ENCODE measurements at places on chromosomes 2 and 18.

GRCh38 chr2:215851082-215851481 lies 162.3 kb downstream of the MREG start:
- no peak for DNase-seq

GRCh38 chr2:160484859-160485520 lies 8.6 kb downstream of the RBMS1 start:
- DNase-seq, result no peak

- DNase-seq, result no peak
Observed at GRCh38 chr18:79571211-79572092, 108.2 kb upstream of the CTDP1 start.

- no peak for DNase-seq
Observed at GRCh38 chr18:22355598-22355997, 62.1 kb downstream of the CTAGE1 start.

DNA sequence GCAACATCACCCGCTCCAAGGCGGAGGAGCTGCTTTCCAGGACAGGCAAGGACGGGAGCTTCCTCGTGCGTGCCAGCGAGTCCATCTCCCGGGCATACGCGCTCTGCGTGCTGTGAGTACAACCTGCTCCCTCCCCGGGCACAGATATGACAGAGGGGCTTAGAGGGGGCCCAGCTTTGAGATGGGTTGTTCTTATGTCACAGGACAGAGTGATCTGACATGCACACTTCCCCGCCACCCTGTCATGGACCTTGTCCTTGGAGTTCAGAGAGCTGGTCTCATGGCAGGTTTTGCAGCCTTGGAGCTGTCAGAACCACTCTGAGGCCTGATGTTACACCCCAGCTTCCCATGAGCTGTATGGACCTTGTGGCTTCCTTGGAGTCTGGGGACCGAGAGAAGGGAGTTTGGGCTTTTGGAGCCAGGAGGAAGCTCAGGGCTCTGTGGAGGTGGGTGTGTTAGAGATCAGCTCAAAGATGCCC lies 398 bp downstream of the INPP5D start:
- DNase-seq, result no peak

DNA sequence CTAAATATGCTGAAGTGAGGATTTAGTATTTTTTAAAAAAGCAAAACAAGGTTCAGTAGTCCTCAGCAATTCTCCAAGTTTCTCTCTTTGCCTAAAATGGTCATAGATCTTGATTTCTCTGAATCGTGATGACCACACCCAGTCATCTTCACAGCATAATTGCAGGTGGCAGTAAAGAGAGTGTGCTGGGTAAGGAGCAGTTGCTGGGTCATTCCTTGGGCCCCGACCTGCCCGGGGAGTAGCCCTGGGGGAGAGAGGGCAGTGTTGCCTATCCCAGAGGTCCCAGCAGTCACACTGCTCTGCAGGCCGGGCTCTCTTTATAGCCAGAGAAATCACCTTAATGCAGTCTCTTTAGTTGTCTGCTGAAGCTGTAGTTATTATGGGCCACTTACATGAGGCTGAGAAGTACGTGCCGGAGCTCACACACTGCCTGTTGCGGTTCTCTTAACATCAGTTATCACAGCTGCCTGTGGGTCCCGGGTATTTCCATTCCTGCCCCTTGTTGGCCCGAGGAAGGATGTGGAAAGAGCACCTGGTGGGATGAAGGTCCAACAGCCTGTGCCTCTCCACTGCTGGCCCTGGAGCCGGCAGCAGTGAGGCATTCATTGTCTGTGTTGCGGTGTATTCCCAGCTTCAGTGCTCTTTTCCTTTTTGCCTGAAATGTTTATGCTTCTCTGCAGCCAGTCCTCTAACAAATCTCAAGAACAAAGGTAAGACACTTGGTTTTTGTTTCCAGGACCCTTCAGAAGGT lies 230.1 kb downstream of the ALPK2 start:
- DNase-seq, result no peak

GRCh38 chr2:102798181-102798580 lies 36.4 kb downstream of the TMEM182 start:
- no peak for DNase-seq

GRCh38 chr2:108869542-108869941 lies 83.0 kb downstream of the CCDC138 start:
- DNase-seq, result no peak

- no peak for DNase-seq
Observed at GRCh38 chr2:104547221-104547620, 306.7 kb upstream of the POU3F3 start.

DNA sequence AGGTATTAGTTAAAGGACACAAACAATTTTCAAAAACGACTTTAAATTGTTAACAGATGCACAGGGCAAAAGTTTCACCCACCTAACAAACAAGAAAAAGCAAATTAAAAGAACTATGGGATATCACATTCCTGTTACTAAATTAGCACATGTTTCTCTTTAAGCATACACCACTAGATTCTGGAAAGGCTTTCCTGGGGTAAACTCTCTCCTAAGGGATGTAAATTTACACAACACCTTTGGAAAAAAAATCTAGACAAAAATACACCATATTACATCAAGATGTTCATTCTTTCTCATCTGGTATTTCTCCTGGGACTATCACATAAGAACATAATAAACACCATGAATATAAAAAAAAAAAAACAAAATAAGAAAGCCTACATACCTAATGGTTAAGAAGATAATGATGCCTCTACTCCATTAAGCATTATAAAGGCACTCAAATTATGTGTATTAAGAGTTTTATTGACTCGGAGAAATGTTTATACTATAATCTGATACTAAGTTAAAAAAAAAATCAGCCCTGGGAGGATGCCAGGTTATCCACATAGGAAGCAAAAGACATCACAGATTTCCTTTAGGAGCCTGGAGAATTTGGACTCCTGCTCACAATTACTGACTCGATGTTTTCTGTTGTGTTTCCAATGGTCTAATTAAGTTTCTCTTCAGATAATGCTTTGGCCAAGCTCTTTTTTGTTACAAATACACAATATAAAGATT lies 82.8 kb upstream of the AFF3 start:
- DNase-seq, result no peak

- no peak for DNase-seq
Observed at GRCh38 chr2:214934006-214934405, 124.5 kb upstream of the BARD1 start.

- DNase-seq, result no peak
Observed at GRCh38 chr2:128301501-128301966, 17.1 kb downstream of the HS6ST1 start.

GRCh38 chr2:102453501-102453900 lies 19.5 kb upstream of the SLC9A4 start:
- no peak for DNase-seq

- DNase-seq, result no peak
Observed at GRCh38 chr2:158663796-158664195, 131.3 kb upstream of the DAPL1 start.

GRCh38 chr2:99756059-99756458 lies 266.2 kb upstream of the REV1 start:
- DNase-seq, result no peak

- no peak for DNase-seq
Observed at GRCh38 chr2:86017901-86018896, 87.5 kb downstream of the POLR1A start.

GRCh38 chr2:69764286-69765095 lies 22.6 kb downstream of the ANXA4 start:
- no peak for DNase-seq

GRCh38 chr2:3126171-3126910 lies 251.3 kb downstream of the EIPR1 start:
- DNase-seq, result no peak

DNA sequence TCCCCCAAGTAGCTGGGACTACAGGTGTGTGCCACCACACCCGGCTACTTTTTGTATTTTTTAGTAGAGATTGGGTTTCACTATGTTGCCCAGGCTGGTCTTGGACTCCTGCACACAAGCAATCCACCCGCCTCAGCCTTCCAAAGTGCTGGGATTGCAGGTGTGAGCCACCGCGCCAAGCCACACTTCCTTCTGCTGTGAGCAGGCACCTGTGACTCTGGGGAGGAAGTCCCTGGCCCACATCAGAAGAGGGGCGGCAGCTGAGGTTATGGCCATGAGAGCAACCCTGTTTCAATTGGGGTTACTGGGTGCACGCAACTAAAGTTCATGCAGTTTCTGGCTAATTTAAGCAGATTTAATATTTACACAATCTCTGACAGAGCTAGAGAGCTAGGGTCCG lies 91.0 kb downstream of the PLB1 start:
- DNase-seq, result no peak

- DNase-seq, result peak; percentile 43
Observed at GRCh38 chr2:239927424-239927981, 97.6 kb downstream of the NDUFA10 start.

GRCh38 chr18:67519592-67519991 lies 3.1 kb upstream of the DSEL start:
- DNase-seq, result no peak

Data from stimulated activated CD4-positive, alpha-beta T cell treated with anti-CD3 and anti-CD28 coated beads, Interleukin-12 subunit alpha, Interleukin-12 subunit beta, amount 100 ng/mL, for 24 hours (primary cell).